ENCODE measurements at places on chromosomes 16 and 17. TPM values are rescaled to one million over a fixed set of nuclear protein-coding genes. Genes with fewer than 3 reads are reported as not detected.

Gene EPX
- not detected for total RNA-seq

DNA sequence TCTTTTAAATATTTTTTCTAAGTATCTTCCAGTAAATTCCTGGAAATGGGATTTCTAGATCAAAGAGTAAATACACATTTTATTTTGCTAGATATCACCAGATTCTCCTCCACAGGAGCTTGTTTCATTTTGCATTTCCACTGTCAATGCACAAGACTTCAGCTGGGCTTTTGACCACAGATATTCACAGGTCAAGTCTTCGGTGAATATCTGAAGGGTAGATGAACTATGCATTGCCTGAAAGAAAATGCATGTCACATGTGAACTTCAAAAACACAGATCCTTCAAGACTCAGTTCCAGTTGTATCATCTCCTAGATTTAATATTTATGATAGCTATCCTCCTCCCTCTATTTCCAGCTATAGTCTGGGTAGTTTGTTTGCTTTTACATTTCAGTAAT, 963.6 kb upstream of the GOT2 start:
- DNase-seq = no peak

DNA sequence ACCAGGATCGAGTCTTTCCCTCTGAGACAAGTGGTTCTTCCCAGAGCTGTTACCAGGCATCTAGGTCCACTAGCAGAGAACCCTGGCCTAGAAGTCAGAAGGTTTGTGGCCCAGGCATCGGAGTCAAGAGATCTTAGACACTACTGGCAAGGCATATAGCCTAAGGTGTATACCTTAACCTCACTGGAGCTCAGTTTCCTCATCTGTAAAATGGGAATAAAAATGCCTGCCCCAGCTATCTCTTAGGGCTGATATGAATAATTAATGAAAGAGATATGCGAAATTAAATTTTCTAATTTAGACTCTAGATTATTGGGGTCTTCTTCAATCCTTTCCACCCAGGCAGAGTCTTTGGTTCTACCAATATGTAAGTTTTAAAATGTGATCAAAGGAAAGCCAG, 60.5 kb upstream of the NLK start:
- no peak for DNase-seq

Gene KRT15
- total RNA-seq = 41.9 TPM

Gene SEC14L5
- total RNA-seq = 1.1 TPM

DNA sequence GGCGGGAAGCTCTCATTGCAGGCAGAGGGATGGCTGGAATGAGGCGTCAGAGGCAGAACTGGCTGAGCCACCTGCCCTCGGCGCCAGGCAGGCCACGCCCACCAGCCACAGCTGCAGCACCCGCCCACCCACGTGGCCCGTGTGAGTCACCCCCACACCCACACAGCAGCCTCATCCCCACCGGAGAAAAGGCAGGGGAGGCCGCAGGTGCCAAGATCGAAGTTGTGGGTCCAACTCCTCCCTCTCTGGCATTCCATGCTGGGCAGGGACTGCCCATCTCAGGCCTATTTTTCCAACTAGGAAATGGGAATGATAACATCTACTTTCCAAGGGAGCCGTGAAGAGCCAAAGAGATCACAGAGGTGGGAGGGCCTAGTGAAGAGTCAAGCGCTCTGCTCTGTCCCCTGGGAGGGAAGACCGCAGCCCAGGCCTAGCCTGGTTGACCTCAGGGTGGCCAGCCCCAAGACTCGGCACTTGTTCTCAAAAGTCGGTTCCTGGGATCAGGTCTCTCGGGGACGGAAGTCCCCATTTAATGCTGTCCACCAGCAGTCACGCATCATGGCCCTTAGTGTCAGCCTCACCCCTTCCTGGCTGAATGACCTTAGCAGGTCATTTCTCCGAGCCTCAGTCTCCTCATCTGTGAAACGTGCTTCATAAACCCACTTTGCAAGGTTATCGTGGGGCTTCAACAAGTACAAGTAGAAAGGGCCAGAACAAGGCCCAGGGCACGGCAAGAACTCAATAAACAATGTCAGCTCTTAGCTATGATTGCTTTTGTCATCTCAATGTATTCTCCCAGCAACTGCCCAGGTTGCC, at the start of gene TRPV3:
TRPV3 (minus strand) TSS at position 45 of the 816 bp plus-strand sequence. CDS start 2,962 bp downstream, outside the sequence.
- DNase-seq = peak; percentile 64

Gene KRTAP3-1
- not detected for total RNA-seq

Gene FAAP100
- total RNA-seq = 43.8 TPM

GRCh38 chr17:82098939-82099763, 1.1 kb upstream of the FASN start:
- DNase-seq = no peak

All from PC-9 (cell line).